ENCODE measurements at places on chromosomes 3 and 15.

DNA sequence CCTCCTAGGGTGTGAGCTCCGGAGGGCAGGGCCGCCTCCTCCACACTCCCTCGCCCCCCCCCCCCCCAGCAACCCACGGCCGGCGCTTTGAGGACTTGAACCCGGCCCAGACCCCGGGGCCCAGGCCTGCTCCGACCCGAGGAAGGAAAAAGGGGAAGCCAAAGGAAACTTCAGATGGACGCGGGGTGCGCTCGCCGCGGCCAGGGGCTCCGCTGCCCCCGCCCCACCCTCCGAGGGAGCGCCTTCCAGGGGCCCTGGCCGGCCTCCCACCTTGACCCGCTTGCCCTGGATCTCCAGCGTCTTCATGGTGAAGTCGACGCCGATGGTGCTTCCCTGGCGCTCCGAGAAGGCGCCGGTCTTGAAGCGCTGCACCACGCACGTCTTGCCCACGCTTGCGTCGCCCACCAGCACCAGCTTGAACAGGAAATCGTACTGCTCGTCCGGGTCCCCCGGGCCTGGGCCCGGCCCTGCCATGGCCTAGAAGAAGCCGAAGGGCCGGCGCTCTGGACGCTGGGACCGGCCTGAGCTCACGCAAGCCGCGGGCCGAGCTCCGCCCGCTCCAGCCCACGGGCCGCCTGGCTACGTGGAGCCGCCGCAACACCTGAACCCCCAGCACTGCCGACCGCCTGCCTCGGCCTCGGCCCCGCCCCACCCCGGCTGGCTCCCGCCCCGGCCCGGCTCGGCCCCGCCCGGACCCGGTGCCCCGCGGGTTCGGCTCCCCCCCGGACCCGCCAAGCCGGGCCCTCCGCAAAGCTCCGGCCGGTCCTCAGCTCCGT is 400 bp downstream of the RAB43 start:
- no peak for DNase-seq

DNA sequence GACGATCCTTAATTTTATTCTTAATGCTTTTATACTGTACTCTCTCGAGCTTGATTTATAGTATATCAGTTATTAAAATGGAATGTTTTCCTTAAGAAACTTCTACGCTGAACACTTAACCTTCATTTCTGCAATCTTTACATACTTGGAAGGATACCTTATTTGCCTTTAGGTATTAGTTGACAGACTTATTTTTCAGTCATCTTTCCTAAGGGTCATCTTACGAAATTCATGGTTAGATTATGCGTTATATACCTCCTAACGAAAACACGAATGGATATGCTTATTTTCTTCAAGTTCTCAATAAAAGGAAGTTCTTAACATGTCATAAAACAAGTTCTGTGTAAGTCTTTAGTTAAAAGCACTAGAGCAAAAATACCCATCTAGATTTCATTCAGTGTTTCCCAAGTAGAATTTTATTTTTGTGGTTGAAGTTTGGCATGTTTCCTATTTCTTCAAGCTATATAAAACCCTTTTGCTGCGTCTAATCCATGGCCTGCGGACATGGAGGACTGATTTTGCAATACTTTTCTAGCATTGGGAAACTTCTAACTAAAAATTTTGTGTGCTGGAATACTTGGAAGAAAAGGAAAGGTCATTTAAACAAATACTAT is 231.3 kb downstream of the TP63 start:
- no peak for DNase-seq

DNA sequence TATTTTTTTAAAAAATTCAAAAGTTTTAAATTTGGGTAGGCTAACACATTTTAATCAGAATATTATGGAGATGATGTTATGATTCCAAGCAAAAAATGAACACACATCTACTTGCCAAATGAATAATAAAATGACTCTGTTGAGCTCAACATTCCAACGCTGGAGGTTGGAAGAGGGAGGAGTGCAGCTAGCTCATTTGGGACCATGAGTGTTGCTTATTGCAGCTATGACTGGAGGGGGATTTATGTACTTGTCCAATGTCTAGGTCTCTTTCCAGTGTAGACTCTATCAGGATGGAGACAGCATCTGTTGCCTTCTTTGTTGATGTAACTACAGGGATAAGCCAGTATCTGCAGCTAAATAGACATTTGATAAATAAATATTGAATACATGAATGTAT is 310.6 kb downstream of the CACNA2D3 start:
- no peak for DNase-seq

DNA sequence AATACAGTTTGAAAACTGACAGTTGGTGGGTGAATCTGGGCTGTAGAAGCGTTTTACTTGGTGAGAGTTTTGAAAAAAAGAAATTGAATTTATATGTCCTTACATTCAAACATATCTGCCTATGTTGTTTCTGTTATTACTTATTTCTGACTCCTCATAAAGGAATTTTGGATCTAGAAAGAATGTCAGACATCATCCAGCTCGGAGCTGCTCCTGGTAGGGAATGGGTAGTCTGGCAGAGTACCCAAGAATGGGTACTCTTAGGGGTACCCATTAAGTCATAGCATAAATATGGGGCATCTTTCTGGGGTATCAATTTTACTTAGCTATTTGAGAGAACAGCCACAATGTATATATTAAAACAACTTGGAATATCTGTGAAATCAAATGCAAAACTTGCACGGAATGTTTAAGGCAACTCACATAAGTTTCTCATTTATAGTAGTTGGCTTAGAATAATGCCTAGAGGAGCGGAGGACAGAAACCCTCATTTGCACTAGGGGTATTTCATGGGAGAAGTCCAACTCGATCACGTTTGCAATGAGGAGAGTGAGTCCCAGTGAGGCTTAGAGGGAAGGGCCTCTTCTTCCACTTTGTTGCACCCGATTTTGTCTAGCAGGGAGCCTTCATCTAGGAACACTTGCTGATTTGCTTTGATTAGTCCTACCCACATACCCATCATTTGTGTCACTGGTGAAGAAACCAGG is 2.4 kb upstream of the LARP6 start:
- no peak for DNase-seq

GRCh38 chr3:60055765-60056164 is 1005.9 kb upstream of the CFAP20DC start:
- DNase-seq, result no peak

- no peak for DNase-seq
Observed at GRCh38 chr15:48866141-48866563, 11.8 kb upstream of the EID1 start.

DNA sequence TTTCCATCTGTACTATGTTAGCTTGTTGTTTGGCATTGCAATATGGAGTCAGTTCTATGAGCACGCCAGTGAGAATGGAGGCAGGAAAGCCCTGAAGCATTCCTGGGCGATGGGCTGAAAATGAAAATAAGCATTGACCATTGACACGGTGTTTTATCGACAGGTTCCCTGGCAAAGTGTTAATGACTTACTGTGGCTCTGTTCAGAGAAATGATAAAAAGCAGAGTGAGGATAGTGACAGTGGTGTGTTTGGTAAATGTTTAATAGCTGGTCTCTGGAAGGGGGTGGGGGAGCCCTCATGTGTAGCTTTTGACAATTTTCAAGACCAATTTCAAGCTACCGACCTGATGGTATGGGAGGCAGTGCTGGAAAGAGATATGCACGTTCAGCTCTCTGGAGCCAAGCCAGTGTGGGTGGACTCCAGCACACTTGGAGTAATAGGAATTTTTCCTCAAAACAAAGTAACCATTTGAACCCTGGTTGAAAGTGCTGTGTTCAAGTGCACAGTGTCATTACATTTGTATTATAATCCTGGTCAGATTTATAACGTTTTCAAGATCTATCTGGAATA is 341.7 kb upstream of the ROBO2 start:
- no peak for DNase-seq

GRCh38 chr3:152309535-152310307 is 41.0 kb downstream of the MBNL1 start:
- DNase-seq, result no peak
